ENCODE measurements at places on chromosomes 11 and 22.
A peak's percentile ranks its signal among the peaks of the same experiment; 100 is the strongest.

DNA sequence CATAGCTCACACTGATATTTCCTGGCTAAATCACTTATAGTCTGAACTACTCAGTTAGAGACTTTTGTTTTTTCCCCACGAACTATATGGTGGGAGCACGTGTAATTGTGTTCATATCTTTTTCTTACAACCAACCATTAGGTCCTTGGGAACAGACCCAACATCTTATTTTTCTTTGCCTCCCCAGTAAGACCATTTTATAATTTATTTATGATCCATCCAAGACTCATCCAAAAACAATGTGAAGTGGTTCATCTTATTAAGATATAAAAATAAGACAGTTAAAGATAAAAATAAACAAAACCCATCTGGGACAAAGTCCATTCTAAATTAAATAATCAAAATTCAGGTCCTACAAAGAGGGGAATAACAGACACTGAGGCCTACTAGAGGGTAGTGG is 90.8 kb downstream of the FAM168A start:
- DNase-seq = no peak

- no peak for DNase-seq
Observed at GRCh38 chr11:14455648-14456430, 43.8 kb downstream of the COPB1 start.

GRCh38 chr11:19393941-19394340 is 153.2 kb upstream of the E2F8 start:
- DNase-seq = no peak

DNA sequence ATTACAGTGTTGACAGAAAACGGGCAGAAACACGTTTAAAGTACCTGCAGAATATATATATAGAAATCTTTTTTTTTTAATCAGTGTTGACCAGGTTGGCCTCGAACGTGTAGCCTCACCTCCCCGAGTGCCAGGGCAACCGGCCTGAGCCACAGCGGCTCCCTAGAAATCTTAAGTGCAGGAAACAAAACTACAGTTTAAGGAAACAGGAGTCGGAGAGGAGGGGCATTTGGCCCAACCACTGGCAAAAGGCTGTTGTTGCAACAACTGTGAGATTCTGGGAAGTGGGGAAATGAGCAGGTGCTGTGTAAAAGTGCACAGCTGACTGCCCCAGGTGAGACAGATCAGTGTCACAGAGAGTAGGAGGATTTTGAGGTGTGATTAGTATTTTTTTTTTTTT is 3.7 kb downstream of the YWHAH start:
- no peak for DNase-seq

DNA sequence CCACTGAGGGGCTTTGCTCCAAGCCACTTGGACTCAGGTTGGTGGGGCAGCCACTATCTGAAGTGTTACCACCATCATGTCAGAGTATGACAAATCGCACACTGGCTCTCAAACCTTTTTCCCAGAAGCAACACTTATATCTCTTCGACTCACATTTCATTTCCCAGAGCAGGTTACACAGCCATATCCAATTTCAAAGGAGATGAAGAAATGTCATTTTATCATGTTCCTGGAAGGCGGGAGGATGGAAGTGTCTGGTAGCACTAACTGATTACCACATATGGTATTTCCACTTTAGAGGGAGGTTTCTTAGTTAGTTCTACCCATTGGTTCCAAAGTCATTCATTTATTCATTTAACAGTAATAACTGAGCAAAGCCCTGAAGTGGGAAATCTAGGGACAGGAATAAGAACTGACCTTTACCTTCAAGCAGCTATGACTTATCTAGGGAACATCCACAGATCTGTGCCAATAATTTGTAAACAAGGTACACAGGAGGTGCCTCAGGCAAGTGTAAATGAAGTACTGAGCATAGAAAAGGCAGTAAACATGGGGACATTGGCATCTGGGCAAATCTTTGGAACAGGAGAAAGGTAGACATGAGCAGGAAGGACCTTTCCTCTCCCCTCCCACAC is 54.9 kb upstream of the LRRC55 start:
- DNase-seq = no peak

- no peak for DNase-seq
Observed at GRCh38 chr11:83493917-83494316, 207.8 kb upstream of the CCDC90B start.

DNA sequence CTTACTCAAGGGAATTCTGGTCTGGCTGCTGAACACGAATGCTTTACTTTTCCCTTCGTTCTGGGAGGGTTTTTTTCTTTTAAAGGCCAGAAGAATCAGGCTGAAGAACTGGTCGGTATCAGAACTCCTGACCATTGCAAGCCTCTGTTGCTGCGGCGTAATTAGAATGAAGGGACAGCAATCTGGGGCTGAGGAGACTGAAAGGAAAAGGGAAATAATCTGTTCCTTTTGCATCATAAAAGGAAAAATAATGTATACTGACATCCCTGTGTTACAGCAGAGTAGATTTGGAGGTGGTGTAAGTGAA is 670 bp downstream of the SC5D start:
- no peak for DNase-seq

DNA sequence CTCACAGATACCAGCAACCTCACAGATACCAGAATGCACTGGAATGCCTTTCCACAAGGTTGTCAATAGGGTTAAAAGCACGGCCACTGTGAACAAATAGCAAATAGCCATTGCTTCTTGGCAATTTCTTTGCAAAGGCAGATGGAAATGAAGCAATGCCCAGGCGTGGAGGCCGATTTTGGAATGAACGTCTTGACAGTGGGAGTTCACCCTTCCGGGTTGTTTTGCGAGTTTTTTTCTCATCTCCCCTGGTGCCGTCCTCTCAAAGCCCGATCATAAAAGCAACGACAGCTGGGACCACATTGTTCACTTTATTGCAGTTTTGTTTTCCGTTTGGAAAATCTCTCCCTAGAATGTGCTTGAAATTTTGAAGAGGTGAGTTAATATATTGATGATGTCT is 38.0 kb upstream of the CD82 start:
- DNase-seq = no peak

GRCh38 chr22:36768616-36769015 is 7.3 kb downstream of the IFT27 start:
- no peak for DNase-seq

DNA sequence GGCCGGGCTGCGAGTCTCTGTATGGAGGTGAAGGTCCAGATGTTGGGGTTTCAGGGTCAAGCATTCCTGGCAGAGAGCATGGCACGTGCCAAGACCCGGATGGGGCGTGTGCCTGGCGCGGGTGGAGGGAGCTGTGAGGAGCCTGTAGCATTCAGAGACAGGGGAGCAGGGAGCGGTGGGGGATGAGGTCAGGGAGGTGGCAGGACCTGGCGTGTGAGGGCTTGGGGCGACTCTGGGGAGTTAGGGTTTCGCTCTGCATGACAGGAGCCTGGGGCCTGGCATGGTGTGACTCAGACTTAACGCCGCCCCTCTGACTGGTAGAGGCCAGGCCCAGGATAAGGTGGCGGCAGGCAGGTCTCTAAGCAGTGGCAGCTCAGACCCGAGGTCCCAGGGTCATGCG is 103.0 kb downstream of the KCNQ1 start:
- no peak for DNase-seq

DNA sequence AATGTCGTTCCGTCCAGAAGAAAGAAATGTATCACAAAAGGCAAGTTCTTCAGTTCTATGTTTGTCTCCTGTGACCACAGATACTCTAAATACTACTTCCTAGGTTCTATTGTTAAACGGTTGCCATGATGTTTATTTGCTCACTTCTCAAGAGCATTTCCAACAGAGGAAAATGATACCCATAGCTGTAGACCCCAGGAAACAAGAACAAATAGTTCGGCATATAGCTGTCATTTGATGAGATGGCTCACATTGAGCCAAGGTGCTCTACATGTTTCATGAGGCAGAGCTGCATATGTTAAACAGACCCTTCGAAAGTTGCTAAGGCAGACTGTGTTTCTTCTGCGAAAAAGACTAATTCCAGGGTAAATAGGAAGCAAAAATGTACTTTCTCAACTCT is 15.4 kb upstream of the ANGPTL5 start:
- no peak for DNase-seq

DNA sequence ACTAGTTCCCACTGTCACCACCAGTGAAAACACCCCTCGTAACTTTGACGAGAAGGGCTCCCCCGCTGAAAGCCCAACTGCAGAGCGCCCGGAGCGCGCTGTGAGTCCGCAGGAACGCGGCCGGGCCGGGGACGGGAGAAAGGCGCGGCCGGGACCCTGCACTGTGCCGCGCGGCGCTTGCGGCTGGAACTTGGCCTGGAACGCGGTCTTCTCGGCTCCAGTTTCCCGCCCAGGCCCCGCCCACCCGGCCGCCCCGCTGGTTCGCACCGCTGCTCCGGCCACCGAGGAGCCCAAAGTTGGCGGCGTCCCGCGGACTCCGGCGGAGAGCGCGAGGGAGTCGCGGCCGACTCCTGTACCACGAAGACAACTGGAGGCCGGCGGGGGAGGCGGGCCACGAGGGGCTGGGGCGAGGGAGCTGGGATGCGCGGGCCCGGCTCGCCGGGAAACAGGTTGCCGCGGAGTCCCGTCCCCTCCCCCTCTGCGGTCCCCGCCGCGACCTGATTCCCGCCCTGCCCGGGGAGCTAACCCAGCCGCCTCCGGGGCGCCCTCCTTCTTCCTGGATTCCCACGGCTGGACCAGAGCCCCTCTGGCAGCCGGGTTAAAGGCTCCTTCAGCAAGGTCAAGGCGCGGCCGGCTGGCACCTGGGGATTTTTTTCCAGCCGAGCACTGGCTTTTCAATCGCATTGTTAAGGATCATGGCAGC is 3.4 kb downstream of the TENM4 start:
- DNase-seq = no peak

GRCh38 chr11:111204211-111204610 is 41.3 kb upstream of the POU2AF2 start:
- DNase-seq = no peak

DNA sequence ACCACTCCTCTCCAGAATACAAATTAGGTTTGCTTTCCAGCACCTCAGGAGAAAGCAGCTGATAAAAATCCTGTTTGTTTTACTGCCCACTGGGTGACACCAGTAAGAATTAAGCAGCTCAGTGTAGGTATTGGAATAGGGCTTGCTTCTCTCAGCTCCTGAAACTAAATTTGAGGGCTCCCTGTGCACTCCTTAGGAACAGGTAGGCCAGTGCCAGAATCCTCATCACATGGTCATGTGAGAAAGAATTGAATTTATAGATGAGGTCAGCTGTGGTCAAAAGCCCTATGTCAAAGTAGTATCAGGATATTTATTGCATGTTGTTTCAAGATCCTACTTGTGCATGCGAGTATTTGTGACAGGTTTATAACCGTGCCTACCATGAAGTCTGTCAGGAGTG is 1.0 kb downstream of the PRSS23 start:
- no peak for DNase-seq

DNA sequence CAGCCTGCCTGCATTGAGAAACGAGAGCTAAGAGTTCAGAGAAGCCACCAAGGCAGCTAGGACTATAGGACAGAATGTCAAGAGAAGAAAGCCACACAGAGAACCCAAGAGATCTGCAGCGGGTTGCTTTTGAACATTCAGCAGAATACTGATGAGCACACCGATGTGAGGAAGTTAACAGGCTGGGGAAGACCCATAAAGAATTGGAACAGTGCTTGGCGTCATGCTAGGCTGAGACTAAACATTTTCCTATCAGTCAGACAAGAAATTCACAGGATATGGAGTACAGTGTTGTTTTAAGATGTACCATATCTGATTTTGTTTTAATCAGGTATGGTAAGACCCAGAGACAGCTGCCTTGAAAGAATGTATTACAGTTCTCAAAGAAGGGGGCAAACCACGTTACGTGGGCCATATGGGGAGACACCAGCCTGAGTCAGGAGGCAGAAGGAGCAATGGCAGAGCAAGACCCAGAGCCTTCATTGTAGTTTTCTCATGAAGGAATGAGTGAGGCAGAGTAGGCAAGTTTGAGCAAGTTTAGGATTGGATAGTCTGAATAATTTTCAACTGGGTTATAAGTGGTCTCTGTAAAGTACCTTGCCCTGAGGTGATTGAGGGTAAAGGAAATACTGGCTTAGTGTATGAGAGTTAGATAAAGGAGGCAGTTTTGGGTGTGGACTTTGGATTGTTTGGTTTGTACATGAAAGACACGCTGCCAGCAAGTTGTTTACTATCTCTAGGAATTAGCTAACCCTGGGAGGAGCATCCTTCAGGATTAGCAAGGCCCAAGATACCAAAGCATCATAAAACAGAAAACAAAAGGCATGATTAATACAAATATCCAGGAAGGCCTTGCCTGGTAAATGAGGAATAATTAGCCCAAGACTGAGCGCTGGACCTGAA is 14.3 kb downstream of the LRRC75B start:
- no peak for DNase-seq

- no peak for DNase-seq
Observed at GRCh38 chr22:37509059-37509860, 10.0 kb downstream of the CARD10 start.

GRCh38 chr11:37372667-37373066 is 774.6 kb upstream of the RAG2 start:
- DNase-seq = no peak

DNA sequence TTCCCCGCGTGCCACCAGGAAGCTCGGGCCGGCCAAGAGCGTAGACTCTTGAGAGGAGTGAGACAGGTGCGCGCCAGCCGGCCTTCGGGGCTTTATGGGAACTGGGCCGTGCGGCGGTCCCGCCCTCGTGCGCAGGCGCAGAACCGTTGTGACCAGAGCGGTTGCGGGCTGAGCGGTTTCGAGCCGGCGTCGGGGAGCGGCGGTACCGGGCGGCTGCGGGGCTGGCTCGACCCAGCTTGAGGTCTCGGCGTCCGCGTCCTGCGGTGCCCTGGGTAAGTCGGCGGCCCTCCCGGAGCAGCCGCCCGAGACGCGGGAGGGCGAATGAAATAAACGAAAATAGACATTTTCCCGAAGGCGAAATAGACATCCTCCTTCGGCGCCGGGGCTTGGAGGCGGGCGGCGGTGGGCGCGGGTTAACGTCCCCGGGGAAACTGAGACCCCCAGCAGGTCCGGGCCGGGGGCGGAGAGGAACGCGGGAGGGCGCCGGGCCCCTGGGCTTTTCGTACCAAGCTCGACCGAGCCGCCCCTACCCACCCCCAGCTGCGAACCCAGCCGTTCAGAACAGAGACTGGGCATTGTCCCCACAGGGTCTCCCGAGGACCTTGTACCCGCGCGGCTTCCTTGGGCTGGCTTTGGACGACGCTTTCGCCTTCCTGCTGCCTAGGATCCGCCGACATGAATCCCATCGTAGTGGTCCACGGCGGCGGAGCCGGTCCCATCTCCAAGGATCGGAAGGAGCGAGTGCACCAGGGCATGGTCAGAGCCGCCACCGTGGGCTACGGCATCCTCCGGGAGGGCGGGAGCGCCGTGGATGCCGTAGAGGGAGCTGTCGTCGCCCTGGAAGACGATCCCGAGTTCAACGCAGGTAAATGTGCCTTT is at the start of gene ASRGL1:
ASRGL1 (plus strand) TSS at position 146 of the 879 bp plus-strand sequence; CDS start at position 676, 530 bp downstream.
- DNase-seq = peak; percentile 55

DNA sequence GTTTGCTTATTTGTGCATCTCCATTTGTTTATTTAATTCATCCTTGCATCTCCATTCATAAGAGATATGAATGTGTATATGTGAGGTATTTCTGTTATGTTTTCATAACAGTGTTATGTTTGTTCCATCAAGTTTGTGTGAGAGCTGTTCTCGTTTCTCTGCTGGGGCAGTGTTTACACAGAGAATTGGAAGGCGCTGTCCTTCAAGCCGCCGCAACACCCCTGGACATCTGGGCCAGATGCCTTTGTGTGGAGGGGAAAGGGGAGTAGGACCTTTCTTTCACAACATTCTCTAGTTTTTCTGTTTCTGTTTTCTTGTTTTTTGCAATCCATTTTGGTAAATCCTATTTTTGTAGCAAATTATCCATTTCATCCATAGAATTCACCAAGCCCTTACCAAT is 7.0 kb upstream of the TM7SF2 start:
- no peak for DNase-seq
